T follicular helper cell (primary cell): ENCODE measurements at places on chromosomes 6 and 20.

GRCh38 chr6:27806981-27807440 lies 105.2 kb downstream of the OR2B2 start:
- no peak for DNase-seq

GRCh38 chr6:108510461-108511319 lies 50.0 kb upstream of the FOXO3 start:
- no peak for DNase-seq

DNA sequence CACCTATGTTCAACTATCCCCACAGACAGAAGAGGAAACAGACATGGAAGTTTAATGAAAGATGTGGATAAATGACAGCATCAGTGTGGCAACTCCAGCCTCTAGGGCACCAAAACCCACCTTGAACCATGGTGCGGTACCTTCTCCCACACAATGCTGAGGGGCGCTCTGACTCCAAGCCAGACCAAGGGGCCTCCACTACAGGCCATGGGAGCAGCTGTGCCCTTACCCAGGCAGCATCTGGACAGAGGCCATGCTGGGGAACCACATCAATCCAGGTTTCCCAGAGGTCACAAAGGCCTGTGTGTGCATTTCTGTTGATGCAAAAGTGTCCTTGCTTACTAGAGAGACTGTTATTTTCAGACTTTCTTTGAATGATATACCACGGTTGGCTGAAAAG lies 4.1 kb downstream of the PRR18 start:
- no peak for DNase-seq

- no peak for DNase-seq
Measured at GRCh38 chr20:11355345-11355744, 562.3 kb upstream of the BTBD3 start.

GRCh38 chr20:56362833-56363413 lies 4.1 kb downstream of the FAM210B start:
- no peak for DNase-seq

GRCh38 chr6:52526634-52527033 lies 50.2 kb downstream of the TRAM2 start:
- no peak for DNase-seq

- DNase-seq, result no peak
Measured at GRCh38 chr6:11292091-11292490, 59.6 kb upstream of the NEDD9 start.

- DNase-seq, result no peak
Measured at GRCh38 chr6:145110109-145110508, 625.2 kb downstream of the EPM2A start.

DNA sequence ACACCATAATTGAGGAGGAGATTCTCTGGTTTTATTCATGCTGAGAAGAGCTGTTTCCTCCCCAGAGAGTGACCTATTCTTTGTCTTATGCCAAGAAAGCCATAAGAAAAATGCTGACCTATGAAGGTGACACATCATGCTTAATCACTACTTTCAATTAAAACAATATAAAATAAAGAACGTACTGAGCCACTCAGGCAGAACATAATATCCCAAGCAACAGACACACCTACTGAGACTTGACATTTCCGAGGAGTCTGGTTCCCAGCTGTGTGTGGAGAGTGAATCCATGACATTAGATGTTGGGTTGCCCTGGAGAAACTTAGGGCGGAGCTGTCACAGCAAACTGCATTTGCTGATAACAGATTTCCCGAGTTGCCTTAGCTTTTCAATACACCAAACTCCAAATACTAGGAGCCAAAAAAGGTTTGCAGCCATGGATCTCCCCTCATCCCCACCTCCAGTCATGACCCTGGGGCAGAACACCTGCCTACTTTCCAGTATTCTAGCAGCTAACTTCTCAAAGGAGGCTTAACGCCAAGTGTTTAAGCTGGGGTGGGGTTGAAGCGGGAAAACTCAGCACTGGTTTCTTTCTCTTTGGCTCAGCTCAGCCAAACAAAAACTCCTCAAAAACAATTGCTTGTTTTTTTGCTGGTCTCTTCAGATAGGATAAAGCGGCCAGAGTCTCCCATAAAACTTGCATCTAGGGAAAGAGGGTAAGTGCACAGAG lies 92.2 kb downstream of the BACH2 start:
- no peak for DNase-seq

DNA sequence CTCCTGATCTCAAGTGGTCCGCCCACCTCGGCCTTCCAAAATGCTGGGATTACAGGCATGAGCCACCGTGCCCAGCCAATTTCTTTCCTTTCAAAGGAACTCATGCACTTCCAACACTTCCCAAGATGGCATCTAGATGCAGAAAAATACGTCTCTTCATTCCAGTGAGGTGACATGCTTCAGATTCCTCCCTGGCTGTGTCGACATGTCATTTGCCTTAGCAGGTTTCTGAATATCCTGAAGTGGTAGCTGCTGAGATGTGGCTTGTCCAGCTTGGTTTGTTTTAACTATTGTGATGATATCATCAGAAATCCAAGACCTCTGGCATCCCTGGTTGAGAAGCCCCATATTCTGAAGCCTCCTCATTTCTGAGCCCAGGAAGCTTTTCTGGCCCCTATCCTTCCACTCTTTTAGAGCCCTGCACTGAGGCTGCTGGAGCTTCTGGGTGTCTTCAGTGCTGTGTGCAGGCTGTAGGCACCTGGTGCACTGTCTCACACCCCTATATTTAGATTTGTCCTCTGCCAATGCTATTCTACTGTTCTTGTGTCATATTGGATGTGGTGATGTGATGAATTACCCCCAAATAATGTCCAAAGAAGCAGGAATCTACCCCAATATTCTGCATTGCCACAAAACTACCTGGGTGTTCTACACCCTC lies 73.3 kb upstream of the E2F3 start:
- DNase-seq, result no peak

GRCh38 chr6:76250666-76251065 lies 178.2 kb upstream of the IMPG1 start:
- no peak for DNase-seq

DNA sequence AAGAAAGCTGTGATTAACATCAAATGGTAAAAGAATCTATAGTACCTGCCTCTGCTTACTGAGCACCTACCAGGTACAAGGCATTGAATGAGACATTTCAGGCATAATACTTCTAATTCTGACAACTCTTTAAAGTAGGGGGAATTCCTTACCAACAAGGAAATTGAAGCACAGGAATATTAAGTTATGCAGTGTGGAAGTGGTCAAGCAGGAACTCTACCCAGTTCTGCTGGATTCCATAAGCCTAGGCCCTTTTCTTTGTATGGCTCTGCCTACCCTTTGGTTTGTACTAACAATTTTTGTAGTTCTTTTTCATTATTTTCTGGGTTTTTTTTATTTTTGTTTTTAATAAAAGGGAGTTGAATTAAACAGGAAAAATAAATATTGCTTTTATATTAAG lies 114.5 kb downstream of the MAP3K5 start:
- no peak for DNase-seq

DNA sequence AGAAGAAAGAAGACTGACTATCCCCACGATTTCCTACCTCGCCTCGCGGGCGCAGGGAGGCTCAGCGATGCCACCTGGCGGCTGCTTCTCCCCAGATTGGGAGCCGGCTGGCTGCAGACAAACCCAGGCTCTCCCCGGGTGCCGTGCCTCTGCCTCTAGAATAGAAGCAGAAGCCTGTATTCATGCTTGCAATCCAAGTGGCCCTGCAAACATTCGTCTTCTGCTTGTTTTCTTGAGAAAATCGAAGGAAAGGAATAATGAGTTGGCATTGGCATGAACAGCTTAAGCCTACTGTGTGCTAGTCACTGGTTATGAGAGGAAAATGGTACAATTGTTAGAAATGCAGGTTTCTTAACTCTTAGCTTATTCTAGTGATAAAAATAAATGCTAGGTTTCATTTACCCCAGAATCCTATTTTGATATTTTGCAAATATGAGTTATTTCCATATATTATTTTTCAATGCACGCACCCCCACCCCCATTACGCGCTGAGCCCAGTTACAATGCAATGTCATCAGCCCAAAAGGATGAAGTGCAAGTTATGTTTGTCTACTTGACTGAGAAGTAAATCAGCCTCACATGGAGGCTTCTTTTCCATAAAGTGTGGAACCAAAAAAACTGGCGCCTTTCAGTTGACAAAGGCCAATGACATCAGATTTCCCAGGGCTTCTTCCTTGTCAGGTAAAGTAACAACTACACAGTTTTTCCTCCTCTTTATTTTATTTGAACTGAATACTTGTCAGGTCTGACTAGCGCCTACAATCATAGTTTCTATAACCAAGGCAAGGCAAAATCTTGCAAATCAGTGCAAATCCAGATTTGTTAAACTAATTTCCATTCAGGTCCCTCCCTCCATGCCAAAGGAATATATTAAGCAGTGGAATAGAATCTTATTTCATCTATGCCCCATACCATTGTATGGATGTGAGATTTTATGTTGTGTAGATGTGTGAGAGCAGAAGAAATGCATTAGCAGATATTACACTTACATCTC lies 3.9 kb upstream of the SOX4 start:
- DNase-seq, result peak; percentile 62

DNA sequence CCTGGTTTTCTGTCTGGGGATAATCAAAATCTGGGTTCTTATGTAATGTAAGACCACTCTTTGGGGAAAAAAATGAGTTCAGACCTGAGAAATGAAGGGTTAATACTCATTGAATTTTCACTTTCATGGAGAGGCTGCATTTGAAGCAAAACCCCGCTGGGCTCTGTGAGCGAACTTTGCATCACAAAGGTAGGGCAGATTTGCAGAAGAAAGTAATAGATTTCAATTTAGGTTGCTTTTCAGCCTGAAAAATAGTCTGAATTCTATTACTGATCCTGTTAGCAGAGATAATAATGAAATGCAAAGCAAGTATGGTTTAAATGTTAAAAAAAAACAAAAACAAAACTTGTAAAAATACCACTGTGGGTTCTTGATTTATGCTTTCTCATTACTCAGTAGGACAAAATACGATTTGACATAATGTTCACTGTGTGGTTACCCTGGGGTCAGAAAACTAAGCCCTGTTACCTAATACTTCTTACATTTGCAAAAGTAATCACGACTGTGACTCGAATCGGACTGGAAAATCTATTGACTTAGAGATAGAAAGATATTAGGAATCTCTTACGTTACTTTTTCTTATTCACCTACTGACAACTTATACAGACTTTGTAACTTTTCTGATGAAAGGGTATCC lies 72.2 kb downstream of the UST start:
- no peak for DNase-seq

GRCh38 chr6:4210629-4211419 lies 75.4 kb upstream of the ECI2 start:
- peak; percentile 35 for DNase-seq

GRCh38 chr20:59405226-59406200 lies 105.1 kb downstream of the EDN3 start:
- DNase-seq, result no peak

- DNase-seq, result no peak
Measured at GRCh38 chr6:162873537-162873936, 145.8 kb downstream of the PACRG start.

DNA sequence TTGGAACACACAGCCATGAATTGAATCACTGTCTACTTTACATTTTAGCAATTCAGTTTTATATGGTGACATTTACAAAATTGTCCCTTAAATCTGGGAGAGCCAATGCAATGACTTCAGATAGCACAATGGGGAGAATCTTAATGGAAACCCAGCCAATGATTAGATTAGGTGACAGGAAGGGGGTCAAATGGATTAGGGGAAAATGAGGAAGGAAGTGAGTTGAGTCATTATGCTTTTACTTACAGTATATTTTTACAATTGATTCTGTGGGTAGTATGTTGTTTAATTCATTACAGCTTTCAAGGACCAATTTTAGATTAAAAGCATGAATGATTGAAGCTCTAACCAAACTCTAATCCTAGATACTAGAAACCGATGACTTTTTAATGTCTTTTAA lies 229.8 kb downstream of the SOX4 start:
- no peak for DNase-seq

DNA sequence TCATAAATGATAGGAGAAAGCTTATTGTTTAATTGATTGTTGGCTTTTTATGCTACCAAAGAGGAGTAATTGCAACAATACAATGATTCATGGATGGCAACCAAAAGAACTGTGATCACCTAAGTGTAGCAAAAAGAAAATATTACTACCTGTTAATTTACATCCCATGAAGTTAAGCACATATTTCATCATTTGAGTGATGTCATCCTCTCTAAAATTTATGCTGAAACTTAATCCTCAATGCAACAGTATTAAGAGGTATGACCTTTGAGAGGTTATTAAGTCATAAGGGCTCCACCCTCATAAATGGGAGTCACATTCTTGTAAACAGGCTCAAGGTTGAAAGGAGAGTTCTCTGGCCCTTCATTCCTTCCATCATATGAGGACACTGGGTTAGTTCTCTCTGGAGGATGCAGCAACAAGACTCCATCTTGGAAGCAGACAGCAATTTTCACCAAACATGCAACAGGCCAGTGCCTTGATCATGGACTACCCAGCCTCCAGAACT lies 190.6 kb upstream of the GRIK2 start:
- DNase-seq, result no peak

GRCh38 chr6:50093116-50093937 lies 43.6 kb upstream of the DEFB112 start:
- DNase-seq, result no peak

- DNase-seq, result no peak
Measured at GRCh38 chr6:166241974-166242373, 66.2 kb downstream of the PRR18 start.

DNA sequence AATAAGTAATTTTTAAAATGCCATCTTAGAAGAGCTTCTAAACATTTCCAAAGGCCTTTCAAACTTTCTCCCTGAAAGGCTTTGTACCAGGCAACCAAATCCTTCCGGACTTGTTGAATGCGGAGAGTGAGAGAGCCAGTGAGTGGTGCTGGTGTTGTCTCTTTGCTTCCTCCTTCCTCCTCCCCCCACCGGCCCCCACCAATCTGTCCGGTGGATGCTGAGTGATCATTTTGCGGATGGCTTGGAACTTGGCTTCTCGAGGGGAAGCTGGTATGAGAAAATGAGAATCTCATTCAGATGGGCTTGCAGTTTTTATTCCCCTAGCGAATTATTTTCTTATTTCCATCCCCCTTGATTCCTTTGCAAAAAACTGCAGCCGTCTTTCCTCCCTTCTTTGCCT lies 97.3 kb downstream of the ANKRD60 start:
- DNase-seq, result no peak

GRCh38 chr6:76771059-76771634 lies 692.1 kb downstream of the HTR1B start:
- no peak for DNase-seq

DNA sequence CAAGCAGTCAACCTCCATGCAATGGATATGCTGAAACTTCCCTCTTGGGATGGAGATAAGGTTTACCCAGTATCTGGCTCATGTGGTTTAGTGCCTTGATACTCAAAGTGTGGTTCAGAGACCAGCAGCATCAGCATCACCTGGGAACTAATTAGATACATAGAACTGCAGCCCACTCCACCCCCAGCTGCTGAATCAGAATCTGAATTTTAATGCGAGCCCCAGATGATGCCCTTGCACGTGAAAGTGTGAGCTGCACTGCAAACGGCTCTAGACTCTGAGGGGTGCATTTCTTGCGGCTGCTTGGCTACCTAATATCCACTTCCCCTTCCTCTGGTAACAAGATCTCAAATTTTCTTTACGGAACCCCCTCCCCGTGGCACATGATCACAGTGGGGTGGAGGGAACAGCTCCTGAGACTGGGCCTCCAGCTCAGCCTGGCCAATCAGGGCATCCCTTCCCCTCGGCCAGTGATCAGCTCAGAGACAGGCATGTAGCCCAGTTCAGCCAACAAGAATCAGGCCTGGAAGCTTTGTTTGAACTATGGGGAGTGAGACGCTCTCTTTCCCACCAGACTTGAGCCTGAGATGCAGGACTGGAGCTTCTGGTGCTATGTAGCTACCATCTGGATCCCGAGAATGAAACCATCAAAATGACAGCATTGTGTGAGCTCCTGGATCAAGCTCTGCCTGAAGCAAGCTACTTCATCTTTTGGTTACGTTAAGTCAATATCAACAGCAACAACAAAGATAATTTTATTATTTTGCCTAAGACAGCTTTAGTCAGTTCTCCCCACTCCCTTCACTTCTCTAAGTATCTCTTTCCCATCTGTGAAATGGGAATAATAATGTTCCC lies 12.8 kb downstream of the KCNK15 start:
- DNase-seq, result no peak
